ENCODE measurements at places on chromosomes 13 and 19.

GRCh38 chr13:101424381-101425155 lies 8.3 kb upstream of the NALCN start:
- no peak for DNase-seq
- no peak overlapping the region for H3K4me3 ChIP-seq
- no peaks in the 10 kb centered on the region for H3K27me3 ChIP-seq
- H3K36me3 ChIP-seq: no peaks in the 10 kb centered on the region

DNA sequence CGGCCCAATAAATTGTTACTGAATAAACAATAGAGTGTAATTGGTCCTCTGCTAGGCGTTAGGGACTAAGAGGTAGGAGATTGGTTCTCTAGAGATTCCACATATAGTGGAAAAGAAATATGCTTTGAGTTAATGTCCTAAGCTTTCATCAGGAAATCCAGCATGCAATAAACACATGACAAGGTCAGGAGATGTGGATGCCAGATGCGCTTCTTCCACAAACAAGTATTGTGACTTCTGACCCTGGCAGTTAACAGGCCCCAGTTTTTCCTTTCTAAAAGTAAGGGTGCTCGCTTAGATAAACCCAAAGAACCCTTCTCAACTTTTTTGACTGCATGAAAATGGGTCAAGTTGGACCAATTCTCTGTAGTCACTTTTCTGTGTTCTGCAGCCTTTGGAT lies 146.5 kb upstream of the SOX21 start:
- no peaks in the 10 kb centered on the region for H3K27me3 ChIP-seq
- H3K27ac ChIP-seq: peak overlapping the region; percentile 47
- peaks cover 24% of the 10 kb centered on the region for H3K4me1 ChIP-seq

GRCh38 chr13:51834581-51835171 lies 10.3 kb downstream of the TMEM272 start:
- H3K27ac ChIP-seq: no peak overlapping the region
- H3K27me3 ChIP-seq: no peaks in the 10 kb centered on the region
- no peaks in the 10 kb centered on the region for H3K36me3 ChIP-seq
- no peaks in the 10 kb centered on the region for H3K4me1 ChIP-seq
- peak; percentile 24 for DNase-seq

GRCh38 chr13:37211487-37211886 lies 106.0 kb upstream of the CSNK1A1L start:
- no peak overlapping the region for H3K27ac ChIP-seq
- no peaks in the 10 kb centered on the region for H3K27me3 ChIP-seq
- H3K36me3 ChIP-seq: no peaks in the 10 kb centered on the region

DNA sequence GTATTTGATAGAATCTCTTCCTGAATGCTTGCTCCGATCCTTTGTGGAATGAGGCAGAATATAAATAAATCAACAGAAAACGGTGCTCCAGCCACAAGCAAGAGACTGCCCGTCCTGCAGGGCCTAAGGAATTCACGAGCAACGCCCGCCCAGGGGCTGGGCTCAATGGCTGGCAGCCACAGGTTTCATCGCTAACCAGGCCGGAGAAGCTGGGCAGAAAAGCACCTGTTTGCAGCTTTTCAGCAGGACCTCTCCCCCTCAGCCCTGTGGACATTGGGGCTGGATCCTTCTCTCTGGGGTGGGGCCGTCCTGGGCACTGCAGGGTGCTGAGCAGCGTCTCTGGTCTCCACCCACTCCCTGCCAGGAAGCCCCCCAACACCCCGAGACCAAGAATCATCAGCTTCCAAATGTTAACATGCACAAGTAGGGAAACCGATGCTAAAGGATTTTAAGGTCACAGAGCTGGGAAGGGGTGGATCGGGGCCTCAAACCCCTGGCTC lies 102.5 kb downstream of the GADD45B start:
- no peaks in the 10 kb centered on the region for H3K36me3 ChIP-seq
- peaks cover 38% of the 10 kb centered on the region for H3K4me1 ChIP-seq
- H3K4me3 ChIP-seq: peak overlapping the region; percentile 38
- peak overlapping the region; percentile 76 for H3K27ac ChIP-seq
- H3K27me3 ChIP-seq: no peaks in the 10 kb centered on the region

DNA sequence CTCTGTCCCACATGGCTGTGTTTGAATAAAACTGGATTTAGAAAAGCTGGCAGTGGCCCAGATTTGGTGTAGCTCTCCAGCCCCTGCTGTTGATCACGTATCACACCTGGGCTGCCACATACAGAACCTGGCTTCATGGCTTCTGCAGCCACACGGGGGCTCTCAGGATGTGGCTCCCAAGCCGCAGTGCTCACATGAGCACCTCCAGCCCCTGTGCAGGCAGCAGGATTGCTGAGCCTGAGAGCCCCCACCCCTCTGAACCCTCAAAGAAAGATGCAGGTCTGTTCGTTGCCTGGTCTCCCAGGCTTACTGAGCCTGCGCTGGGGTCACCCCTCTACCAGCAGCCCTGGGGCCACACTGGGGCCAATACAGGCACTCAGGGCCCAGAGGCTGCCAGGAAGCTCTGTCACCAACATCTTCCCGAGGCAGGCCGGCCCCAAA lies 2.7 kb downstream of the PLEKHF1 start:
- H3K27ac ChIP-seq: peak overlapping the region; percentile 77
- H3K4me3 ChIP-seq: no peak overlapping the region
- H3K36me3 ChIP-seq: no peaks in the 10 kb centered on the region
- peaks cover 72% of the 10 kb centered on the region for H3K4me1 ChIP-seq
